ENCODE measurements at places on chromosomes 12 and 14.

DNA sequence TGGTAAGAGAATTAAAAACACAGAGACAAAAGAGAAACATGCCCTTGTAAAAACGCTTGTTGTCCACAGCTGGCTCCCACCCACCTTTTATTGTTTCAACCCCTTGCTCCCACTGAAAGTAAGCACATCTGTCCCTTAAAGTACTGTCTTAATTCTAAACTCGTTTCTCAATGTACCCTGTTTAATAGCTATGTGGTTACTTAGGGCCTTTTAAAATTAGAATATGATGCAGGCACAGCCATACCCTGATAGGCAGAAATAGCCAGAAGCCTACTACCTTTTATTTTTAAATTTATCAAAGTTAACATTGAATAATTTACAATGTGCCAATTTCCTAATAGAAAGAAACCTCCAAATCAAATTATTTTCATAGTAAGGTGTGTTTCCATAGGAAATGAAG, 4.0 kb upstream of the MGAT4C start:
- no peak for DNase-seq

- no peak for DNase-seq
These were observed 3.2 kb upstream of the SOCS2 start for GRCh38 chr12:93569301-93569655.

DNA sequence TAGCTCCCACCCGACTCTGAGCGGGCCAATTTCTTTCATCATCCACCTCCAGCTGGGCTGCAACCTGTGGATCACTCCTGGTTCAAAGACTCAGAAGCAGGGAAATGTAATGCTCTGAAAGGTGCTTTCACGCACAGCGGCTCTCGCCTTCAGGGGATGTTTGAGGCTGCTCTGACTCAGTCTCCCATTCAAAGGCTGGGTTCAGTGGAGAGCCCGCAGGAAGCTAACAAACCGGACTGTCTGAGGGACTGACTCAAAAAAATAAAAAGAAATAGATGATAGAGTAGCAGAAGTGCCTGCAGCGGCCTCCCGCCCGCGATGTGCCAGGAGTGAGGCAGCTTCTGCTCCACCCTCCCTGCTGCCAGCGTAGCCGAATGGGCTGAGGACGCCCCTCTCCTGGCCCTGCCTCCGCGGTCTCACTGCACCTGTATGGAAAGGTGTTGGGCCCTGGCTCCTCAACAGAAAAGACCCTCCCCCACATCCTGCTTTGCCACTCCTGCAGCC, 98.0 kb downstream of the GCH1 start:
- no peak for DNase-seq

- DNase-seq: no peak
These were observed 142.1 kb downstream of the DYRK2 start for GRCh38 chr12:67790660-67791059.

All from stimulated activated CD4-positive, alpha-beta T cell treated with anti-CD3 and anti-CD28 coated beads, Interleukin-1b, Interleukin-23, amount 100 ng/mL, for 1 hour (primary cell).